Midbrain (tissue), 1 donor: ENCODE measurements at places on chromosomes 5 and 9.

DNA sequence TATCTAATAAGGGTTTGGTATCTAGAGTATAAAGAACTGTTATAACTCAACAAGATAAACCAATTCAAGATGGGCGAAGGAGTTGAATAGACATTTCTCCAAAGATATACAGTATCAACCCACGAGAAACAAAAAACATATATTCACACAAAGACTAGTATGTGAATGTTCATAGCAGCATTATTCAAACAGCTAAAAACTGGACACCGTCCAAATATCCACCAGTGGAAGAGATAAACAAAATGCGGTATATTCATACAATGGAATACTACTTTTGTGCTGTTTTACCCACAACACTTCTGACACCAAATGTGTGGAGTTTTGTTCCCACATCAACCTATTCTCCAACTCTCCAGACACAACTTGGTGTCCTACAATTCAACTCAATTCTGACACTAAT lies 33.1 kb downstream of the EGR1 start:
- DNase-seq, result no peak

DNA sequence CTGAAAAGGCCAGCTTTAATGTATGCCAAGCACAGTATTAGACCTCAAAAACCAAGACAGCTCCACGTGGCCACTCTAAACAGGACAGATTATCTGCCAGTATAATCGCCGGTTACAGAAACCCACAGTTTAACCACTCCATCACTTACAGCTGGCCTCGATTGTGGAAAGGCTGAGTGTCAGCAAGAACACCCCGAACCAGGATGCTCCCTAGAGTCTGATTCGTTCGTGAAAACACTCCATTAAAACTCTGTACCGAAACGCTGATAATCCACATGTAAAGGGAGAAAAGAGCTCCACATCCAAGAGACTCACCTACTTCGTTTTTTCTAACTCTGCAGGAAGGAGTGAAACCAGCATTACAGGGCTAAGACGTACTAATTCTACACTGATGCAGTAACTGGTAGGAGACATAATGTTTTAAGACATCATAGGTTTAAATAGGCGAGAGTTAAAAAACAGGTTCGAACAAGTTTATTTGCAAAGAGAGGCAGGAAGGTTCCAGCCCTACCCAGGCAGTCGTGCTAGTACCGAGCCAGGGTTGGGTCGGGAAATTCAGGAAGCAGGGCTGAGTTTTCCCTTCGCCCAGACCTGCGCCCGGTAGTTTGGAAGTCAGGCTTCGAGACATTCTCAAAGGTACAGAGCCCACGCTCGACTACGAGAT lies 949 bp downstream of the SERINC5 start:
- peak; percentile 64 for DNase-seq

- peak; percentile 17 for DNase-seq
Measured at GRCh38 chr9:93037476-93037971, 21.0 kb upstream of the SUSD3 start.

DNA sequence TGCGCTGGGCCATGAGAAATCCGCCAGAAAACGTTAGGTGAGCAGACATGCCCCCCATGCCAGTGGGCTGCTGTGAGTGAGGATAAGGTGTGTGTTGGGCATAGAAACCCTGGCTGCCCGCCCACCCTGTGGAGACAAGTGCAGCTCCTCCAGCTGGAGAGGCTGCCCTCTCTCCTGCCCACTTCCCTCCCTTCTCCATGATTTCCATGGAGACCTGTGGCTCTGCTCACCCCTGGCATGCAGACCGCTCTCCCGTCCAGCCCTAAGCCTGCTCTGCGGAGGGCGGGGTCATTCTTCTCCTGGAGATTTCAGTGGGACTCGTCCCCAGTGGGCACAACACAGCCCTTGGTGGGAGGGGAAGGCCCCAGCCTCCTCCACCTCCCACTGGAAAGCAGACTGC lies 133.0 kb upstream of the FAM120A start:
- DNase-seq, result no peak

DNA sequence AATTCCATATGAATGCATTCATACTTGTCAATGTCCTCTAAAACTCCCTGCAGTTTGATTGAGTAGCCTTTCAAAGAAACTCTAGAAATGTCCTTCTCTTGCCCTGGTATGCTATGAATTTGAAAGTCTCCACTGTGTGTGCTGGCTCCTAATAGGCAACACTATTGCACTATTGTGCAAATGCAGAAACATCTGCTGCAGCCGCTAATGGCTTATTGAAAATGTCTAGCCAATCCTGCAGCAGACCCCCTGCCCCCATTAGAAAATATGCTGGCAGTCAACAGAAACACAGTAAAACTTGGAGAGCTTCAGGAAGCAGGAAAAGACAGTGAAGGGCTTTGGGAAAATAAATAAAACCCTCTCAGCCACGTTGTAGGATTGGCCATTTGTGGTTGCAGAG lies 87.3 kb upstream of the GRAMD2B start:
- DNase-seq, result no peak

- DNase-seq, result no peak
Measured at GRCh38 chr9:94563548-94563947, 8.7 kb downstream of the PCAT7 start.

- no peak for DNase-seq
Measured at GRCh38 chr9:4933177-4933576, 51.9 kb upstream of the JAK2 start.

DNA sequence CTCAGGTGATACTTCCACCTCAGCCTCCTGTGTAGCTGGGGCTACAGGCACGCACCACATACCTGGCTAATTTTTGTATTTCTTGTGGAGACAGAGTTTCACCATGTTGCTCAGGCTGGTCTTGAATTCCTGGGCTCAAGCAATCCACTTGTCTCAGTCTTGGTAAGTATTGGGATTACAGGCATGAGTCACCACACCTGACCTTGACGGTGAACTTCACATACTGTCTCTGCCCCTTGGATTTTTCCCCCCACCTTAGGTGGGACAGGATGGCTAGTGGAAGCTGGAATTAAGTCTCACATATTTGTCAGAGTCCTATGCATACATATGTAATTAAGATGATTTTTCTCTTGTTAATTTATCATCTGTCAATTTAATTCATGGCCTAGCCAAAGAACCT lies 20.9 kb upstream of the RFK start:
- DNase-seq, result no peak

DNA sequence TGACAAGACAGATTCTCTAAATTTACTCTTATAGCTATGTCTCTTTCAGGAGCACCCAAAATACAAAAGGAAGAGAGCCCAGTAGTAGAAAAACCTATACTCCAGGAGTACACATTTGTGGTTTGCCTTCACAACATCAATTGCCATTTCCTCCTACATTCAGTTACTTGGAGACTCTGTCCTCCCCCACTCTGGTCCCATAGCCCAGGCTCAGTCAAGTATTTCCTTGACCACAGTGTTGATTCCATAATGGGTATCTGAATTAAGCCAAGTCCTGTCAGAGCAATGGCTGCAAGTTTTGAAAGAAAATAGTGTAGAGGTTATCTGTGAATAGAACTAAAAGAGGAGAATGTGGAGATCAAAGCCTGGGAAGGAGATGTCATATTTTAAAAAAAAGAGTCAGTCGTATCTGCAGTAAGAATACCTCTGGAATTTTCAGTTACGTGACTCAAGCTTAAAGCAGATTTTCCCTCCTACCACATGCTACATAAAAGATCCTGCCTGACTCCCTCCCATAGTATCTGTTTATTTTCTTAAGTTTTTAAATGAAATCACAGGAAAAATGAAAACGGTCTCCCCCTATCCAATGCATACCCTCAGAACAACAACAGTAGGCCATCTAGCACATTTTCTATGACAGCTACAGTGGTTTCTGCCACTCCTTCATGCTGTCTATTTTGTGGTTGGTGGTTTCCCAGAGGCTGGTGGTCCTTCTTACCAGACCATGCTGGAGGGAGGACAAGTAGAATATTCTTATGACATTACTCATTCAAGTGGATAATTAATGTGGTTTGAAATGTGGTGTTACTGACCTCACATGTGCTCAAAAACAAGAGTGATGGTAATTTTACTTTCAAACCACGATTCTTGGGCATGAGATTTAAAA lies 249.7 kb upstream of the TMEM161B start:
- DNase-seq, result no peak

- DNase-seq, result no peak
Measured at GRCh38 chr5:39301406-39301805, 62.9 kb downstream of the C9 start.

- no peak for DNase-seq
Measured at GRCh38 chr5:132674671-132675506, 1.1 kb downstream of the IL4 start.

GRCh38 chr5:131684595-131684994 lies 49.6 kb upstream of the RAPGEF6 start:
- no peak for DNase-seq

- no peak for DNase-seq
Measured at GRCh38 chr5:154238776-154239481, 48.4 kb downstream of the GALNT10 start.
